ENCODE measurements at places on chromosomes 11 and 22.

DNA sequence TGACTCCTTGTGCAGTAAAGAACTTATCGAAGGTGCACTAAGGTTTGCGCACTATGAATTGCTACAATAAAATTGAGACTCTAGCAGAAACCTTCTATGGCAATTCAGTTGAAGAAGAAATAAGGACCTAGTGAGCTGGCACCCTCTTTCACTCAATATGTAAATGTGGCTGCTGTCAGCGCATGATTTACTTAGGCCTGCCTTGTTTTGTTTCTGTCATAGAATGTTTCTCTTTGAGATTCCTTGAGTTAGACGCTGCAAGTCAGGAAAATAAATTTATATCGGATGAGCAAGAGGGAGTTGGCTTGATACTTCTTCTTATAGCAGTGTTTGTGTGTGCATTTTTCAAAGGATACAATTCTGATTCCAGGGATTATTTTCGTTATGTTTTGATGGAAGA lies 322.1 kb downstream of the BLID start:
- DNase-seq = no peak

DNA sequence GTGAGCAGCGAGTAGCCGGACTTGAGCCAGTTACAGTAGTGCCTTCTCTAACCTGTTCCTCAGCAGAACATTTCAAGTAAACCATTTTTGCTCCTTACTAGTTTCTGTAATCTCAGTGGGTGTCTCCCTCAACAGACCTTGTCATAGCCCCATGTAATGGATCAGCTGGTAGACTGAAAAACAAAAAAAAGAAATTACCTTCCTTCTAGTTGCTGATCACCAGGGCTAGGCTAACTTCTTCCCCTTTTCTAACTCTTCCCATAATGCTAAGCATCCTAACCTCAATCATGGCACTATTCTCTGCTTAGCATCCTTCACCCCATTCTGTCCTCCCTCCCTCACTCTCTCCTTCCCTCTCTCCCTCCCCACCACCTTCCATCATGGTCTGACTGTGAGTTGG lies 35.8 kb upstream of the CBX6 start:
- no peak for DNase-seq

DNA sequence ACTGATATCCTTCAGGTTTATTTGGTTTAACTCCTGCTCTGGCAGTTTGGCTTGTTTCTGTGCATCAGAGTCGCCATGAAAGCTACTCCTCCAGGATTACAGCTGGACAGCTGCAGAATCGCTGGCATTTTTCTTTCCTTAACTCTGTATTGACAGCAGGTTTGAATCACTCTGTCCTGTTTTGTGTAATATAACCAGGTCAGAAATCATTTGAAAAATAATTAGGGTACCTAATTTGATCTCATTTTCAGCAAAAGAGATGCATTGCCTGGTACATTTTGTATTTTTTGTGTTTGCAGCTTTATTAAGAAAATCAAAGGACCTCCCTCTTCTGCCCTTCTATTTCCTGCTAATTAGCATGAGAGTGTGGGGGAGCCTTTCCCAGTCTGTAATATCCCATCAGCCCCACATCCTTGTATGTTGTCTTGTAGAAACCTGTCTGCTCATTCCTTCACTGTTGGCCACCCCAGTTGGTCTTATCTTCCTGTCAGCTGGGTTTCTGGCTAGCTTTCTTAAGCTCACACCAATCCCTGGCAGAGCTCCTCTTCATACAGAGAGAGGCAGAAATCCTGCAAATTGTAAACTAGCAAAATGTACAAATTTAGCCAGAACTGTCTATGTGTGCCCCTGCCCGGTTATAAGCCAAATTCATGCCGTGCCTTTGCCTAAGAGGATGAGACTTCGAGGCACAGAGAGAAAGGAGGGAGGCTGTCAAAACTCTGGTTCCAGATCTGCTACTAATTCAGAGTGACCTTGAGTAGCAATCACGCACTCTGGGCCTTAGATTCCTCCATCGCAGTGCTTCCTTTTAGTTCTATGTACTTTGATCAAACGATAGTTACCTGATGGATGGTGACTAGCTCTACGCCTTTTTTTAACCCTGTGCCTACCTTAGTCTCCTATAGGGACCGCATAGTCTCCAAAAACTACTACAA lies 200.6 kb downstream of the NAV2 start:
- no peak for DNase-seq

- peak; percentile 2 for DNase-seq
Measured at GRCh38 chr11:10651656-10652361, 41.7 kb downstream of the IRAG1 start.

GRCh38 chr11:130728185-130729180 lies 187.8 kb downstream of the SNX19 start:
- no peak for DNase-seq

DNA sequence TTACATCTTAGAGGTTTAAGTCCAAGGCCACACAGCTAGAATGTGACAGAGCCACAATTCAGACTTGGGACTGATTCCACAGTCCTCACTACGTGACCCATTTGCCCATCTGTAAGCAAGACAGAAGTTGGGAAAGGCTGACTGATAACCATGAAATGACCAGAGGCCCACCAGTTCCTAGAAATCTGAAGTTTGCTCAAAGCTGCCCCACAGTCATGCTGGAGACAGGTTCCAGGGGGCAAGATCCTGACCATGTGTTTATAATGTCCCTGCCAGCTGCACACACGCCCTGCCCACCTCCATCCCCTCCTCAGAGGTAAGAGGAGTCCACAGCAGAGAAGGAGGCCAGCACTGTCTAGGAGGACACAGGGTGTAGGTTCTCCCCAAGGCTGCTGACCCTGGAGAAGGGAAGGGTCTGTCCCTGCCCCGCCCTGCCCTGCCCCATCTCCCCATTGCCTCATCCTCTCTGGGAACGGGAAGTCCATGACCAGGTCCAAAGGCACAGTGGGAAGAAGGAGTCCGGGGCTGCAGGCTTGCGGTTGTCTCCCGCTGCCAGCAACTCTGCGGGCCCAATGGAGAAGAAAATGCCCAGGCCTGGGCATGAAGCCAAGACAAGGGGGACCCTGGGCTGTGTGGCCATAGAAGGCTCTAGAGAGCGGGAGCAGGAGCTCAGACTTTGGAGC lies 11.9 kb upstream of the OAF start:
- DNase-seq = no peak

DNA sequence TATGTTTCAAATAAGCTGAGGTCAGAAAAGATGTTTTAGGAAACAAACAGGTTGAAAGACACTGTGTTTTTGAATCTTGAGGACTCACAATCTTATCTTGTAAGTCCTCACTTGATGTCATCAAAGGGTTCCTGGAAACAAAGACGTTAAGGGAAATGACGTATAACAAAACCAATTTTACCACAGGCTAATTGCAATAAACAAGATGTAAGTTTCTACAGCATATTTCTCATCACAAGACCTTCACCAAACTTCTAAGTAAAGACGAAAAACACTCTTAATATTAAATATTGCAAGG lies 433.5 kb upstream of the FAT3 start:
- no peak for DNase-seq

- DNase-seq = no peak
Measured at GRCh38 chr11:65355776-65356393, 1.3 kb downstream of the TIGD3 start.

DNA sequence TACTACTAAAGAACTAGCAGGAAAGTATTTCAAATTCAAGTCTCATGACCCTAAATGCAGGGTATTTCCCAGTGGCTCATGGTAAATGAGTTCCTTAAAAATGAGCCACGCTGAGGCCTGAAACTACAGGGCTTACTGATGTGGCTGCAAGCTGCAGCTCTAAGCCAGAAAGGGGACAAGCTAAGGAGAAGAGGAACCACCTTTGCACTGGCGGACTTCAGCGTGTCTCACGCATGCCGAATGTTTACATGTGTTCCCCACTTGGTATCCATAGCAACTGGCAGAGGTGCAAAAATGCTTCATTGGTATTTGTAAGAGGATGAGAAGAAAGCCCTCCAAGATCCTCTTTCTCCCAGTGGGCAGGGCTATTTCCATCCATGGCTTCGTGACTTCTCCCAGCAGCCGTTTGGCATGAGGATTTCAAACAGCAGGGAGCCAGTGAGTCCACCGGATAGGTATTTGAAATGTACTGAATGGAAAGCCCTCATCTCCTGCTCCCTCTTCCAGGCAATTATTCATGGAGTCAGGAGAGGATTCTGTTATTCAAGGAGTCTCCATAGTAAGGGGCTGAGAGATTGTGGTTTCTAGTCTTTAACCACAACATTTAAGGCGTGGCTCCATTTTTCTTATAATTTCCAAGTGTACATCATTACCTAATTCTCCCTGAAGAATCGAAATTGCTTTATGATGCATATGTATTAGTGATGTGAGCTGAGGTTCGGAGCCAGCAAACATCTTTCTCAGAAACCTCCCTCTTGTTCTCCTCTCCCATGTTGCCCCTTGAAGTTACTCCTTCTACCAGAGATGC lies 55.3 kb upstream of the CD44 start:
- DNase-seq = no peak

GRCh38 chr11:35227576-35228327 lies 88.8 kb downstream of the CD44 start:
- no peak for DNase-seq

- no peak for DNase-seq
Measured at GRCh38 chr11:122734848-122735496, 79.5 kb downstream of the UBASH3B start.

DNA sequence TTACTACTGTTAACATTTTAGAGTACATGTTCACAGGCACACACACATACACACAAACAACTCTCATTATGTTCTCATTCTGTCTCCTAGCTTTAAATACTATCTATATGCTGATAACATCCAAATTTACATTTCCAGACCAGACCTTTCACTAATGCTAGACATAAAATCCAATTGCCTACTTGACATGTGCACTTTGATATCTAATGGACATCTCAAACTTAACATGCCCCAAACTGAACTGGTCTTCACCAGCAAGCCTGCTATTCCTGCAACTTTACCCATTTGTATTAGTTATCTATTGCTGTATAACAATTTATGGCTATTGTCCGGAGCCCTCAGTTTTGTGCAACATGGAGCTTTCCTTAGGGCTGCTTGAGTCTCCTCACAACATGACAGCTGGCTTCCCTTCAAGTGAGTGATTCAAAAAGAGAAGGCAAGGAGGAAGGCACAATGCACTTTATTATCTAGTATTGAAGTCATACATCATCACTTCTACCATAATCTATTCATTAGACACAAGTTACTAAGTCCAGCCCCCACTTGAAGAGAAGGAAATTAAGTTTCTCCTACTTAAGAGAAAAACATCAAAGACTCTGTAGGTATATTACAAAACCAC lies 3.0 kb downstream of the SLC36A4 start:
- no peak for DNase-seq

DNA sequence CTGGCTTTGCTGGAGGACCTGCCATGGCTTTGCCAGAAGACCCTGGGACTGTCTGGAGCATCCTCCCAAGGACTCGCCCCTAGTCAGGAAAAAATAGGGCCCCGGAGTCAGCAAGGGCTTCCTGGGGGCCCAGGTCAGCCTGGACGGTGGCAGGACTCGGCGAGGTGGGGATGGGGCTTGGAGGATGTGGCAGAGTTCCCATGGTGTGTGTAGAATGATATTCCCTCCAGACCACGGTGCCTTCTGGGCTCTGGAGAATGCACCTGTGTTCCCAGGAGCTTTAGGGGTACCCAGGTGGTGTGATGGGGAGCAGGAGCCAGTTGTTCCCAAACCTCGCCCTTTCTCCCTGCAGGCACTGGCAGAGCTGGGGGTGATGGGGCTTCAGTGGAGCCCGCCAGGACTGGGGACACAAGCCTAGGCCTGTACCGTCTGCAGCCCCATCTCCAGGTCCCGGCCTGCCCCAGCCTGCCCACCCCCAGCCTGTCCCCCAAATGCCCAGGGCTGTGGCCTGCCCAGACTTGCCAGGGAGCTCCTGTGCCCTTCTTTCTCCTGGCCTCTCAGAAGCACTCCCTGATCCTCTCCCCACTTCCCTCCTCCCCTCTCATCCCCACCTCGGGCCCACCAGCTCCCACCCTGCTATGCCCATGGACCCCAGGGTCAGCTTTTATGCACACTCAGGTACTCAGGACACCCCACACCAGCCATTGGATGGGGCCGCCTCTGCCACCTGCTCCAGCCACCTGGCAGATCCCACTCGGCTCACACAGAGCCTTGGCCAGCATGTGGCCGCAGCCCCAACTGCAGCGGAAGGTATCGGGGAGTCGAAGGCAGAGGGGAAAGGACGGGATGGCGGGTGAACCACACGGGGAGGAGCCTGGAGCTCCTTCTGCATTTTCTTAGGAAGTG lies 82.1 kb downstream of the CDKN1C start:
- DNase-seq = no peak
